Activated CD8-positive, alpha-beta T cell treated with anti-CD3 and anti-CD28 coated beads, Interleukin-2, amount 10 ng/mL, durations not matched to agents 7 days and 5 days (primary cell): ENCODE measurements at places on chromosomes 5 and 9. TPM values are rescaled to one million over a fixed set of nuclear protein-coding genes. Genes with fewer than 3 reads are reported as not detected.

GRCh38 chr5:128378196-128378595, 159.8 kb downstream of the FBN2 start:
- H3K36me3 ChIP-seq: no peaks in the 10 kb centered on the region
- H3K4me1 ChIP-seq: no peaks in the 10 kb centered on the region
- H3K27ac ChIP-seq: no peak overlapping the region

DNA sequence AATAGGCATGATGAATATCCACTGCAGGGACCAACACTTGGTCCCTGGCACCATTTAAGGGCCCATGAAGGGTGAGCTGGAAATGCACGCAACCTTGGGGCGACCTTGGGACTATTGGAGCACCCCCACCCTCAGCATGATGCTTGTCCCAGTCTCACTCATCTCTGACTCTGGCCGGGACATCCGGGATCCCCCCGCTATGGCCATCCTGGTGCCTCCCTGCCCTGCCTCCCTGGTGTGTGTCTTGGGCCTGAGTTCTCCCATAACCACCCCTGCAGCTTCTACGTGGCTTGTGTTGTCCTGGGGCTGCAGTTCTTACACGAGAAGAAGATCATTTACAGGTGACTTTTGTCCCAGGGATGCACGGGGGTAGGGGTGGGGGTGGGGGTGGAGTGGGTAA, 5.9 kb downstream of the ZDHHC12 start:
- H3K27ac ChIP-seq: no peak overlapping the region
- peaks cover 29% of the 10 kb centered on the region for H3K36me3 ChIP-seq
- no peaks in the 10 kb centered on the region for H3K27me3 ChIP-seq
- no peak overlapping the region for H3K4me3 ChIP-seq
- DNase-seq: no peak
- H3K4me1 ChIP-seq: peaks cover 15% of the 10 kb centered on the region

GRCh38 chr9:61671276-61671973, 481.6 kb downstream of the SPATA31A7 start:
- no peak overlapping the region for H3K27ac ChIP-seq
- no peaks in the 10 kb centered on the region for H3K4me1 ChIP-seq
- no peaks in the 10 kb centered on the region for H3K27me3 ChIP-seq
- DNase-seq: no peak
- peaks cover 4% of the 10 kb centered on the region for H3K36me3 ChIP-seq
- H3K4me3 ChIP-seq: no peak overlapping the region

GRCh38 chr9:23343226-23343625, 482.8 kb downstream of the ELAVL2 start:
- H3K36me3 ChIP-seq: no peaks in the 10 kb centered on the region
- DNase-seq: no peak
- no peak overlapping the region for H3K4me3 ChIP-seq

GRCh38 chr5:114702731-114703130, 340.9 kb downstream of the KCNN2 start:
- H3K4me3 ChIP-seq: no peak overlapping the region

- H3K4me3 ChIP-seq: peak overlapping the region; percentile 77
- no peak for DNase-seq
Observed at GRCh38 chr9:137278061-137278701, 655 bp downstream of the TOR4A start.

DNA sequence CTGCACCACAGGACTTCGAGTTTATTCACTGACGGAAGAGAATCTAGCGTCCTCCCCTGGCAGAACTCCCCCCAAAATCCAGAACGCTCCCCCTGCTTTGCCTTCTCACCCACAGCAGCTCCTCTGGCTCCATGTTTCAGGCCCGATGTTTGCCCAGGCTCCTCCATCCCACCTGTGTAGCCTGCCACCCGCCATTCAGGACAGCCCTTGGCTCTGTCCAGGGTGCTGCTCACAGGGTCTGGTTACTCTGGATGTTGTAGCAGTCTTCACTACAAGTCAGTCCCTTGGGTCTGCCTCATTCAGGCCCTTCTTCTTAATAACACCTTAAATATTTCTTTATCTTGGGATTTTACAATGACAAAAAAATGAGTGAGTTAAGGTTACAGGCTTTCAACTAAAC, 41.3 kb upstream of the SV2C start:
- H3K36me3 ChIP-seq: no peaks in the 10 kb centered on the region
- H3K4me1 ChIP-seq: peaks cover 8% of the 10 kb centered on the region
- H3K27me3 ChIP-seq: peaks cover 14% of the 10 kb centered on the region
- no peak overlapping the region for H3K27ac ChIP-seq

DNA sequence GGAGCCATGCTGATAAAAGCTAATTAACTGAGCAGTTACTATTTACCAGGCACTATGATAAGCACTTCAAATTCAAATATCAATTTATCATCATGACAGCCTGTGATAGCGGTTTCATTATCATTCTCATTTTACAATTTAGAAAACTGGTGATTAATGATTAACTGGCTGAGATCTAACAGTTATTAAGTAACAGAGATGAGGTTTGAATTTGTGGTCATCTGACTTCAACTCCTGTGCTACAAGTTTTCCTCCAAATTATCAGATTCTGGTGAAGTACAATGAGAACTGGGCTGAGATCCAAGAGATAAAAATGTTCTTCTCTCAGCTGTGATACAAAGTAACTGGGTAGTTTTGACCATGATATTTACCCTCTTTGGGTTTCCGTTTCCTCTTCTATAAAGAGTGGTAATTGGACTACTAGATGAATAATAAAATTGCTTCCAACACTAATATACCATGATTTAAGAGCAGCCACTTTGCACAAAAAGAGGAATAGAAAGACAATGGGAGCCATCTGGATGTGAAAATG, 74.5 kb upstream of the CCNG1 start:
- DNase-seq: no peak
- H3K4me3 ChIP-seq: no peak overlapping the region
- H3K4me1 ChIP-seq: no peaks in the 10 kb centered on the region
- H3K27me3 ChIP-seq: no peaks in the 10 kb centered on the region
- H3K27ac ChIP-seq: no peak overlapping the region

DNA sequence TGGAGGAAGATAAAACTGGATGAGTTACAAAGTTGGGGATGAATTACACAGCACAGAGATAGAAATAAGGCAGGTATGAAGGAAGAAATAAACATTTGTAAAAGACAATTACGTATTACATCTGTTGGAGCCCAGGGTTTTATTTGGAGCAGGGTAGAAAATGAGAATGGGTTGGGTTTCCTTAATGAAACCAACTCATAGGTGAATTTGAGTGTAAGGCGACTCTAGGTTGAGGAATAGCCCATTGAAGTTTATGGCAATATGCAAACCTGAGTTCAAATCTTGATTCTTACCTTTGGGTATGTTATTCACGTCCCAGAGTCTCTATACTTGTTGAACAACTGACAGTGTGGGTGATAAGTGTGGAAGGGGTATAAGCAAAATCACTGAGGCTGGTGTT, 422.3 kb upstream of the WWC1 start:
- H3K27ac ChIP-seq: no peak overlapping the region
- no peak overlapping the region for H3K4me3 ChIP-seq
- H3K27me3 ChIP-seq: no peaks in the 10 kb centered on the region
- DNase-seq: no peak
- H3K4me1 ChIP-seq: no peaks in the 10 kb centered on the region
- H3K36me3 ChIP-seq: no peaks in the 10 kb centered on the region

DNA sequence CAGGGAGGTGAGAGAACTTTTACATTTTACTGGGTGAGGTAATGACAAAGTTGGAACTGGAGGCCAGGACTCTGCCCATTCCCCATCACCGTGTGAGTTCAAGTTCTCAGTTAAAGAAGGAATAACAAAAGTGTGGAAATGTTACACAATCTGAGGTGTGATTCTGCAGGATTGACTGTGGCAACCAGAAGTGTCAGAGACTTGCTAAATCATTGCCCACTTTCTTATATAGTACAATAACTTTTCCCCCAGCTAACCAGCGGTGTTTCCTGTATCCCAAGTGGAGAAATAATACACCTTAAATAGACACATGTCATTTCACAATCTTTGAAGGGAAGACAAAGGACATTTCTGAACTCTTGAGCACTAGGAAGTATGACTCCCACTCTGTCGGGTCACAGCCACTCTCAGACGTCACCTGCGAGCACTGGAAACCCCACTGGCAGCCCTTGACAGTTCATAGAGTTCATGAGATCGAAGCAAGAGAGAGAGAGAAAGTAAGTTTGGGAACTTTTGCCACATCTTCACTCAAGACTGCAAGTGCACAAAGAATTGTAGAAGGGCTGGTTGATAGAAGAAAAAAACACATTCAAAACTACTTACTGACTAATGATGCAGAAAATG, 28.4 kb downstream of the PAX5 start:
- no peak for DNase-seq
- H3K27me3 ChIP-seq: peaks cover 64% of the 10 kb centered on the region
- no peak overlapping the region for H3K27ac ChIP-seq
- H3K4me3 ChIP-seq: no peak overlapping the region
- no peaks in the 10 kb centered on the region for H3K36me3 ChIP-seq

GRCh38 chr5:160174780-160175437, 54.4 kb upstream of the FABP6 start:
- H3K27ac ChIP-seq: no peak overlapping the region
- H3K27me3 ChIP-seq: no peaks in the 10 kb centered on the region
- DNase-seq: no peak
- no peaks in the 10 kb centered on the region for H3K4me1 ChIP-seq

DNA sequence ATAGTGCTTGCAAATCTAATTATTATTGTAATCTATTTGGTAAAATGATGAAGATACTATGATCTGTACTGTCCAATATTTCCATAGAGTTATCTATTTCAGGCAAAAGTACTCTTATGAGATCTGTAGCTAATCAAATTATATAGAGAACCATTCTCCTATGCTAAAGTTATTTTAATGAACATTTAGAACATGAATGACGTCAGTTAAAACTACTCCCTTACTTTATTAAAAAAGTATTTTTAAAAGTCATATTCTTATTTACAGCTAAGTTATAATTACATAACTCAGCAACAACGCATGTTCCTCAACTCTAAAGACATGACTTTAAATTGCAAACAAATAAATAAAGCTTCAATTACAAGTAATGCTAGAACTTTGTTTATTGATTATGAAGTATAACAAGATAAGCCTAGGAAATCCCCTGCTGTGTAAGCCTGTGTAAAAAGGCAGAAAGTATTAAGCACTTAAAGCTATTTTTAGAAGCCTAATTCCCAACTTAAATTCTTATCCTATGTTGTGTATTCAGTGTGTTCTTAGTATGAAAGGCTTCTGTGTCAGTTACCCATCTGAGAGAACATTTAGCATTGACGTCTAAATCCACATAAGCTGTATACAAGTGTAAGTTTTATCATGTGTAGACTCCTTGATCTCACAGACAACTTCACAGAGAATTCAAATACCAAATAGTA, 285.7 kb downstream of the HCN1 start:
- H3K27ac ChIP-seq: no peak overlapping the region
- H3K4me1 ChIP-seq: no peaks in the 10 kb centered on the region
- no peaks in the 10 kb centered on the region for H3K27me3 ChIP-seq

- no peak for DNase-seq
- no peak overlapping the region for H3K27ac ChIP-seq
- no peaks in the 10 kb centered on the region for H3K4me1 ChIP-seq
- H3K27me3 ChIP-seq: no peaks in the 10 kb centered on the region
- no peak overlapping the region for H3K4me3 ChIP-seq
Observed at GRCh38 chr9:108258640-108259039, 597.1 kb downstream of the ACTL7B start.

- peaks cover 7% of the 10 kb centered on the region for H3K4me1 ChIP-seq
- no peak overlapping the region for H3K27ac ChIP-seq
- H3K4me3 ChIP-seq: no peak overlapping the region
- DNase-seq: no peak
- H3K36me3 ChIP-seq: peaks cover 2% of the 10 kb centered on the region
- peaks cover 75% of the 10 kb centered on the region for H3K27me3 ChIP-seq
Observed at GRCh38 chr5:135487839-135488514, 35.8 kb upstream of the TIFAB start.

GRCh38 chr5:73902327-73903051, 276.5 kb downstream of the ARHGEF28 start:
- H3K4me3 ChIP-seq: no peak overlapping the region
- H3K4me1 ChIP-seq: no peaks in the 10 kb centered on the region
- H3K27me3 ChIP-seq: peaks cover 10% of the 10 kb centered on the region
- H3K27ac ChIP-seq: no peak overlapping the region
- H3K36me3 ChIP-seq: no peaks in the 10 kb centered on the region

- no peak for DNase-seq
- H3K4me1 ChIP-seq: no peaks in the 10 kb centered on the region
- no peak overlapping the region for H3K4me3 ChIP-seq
- no peaks in the 10 kb centered on the region for H3K27me3 ChIP-seq
- no peak overlapping the region for H3K27ac ChIP-seq
Observed at GRCh38 chr5:2921651-2922050, 170.2 kb upstream of the IRX2 start.

- no peak for DNase-seq
- no peak overlapping the region for H3K27ac ChIP-seq
- no peaks in the 10 kb centered on the region for H3K27me3 ChIP-seq
- H3K36me3 ChIP-seq: no peaks in the 10 kb centered on the region
- H3K4me3 ChIP-seq: no peak overlapping the region
Observed at GRCh38 chr9:10265153-10265631, 347.6 kb downstream of the PTPRD start.

DNA sequence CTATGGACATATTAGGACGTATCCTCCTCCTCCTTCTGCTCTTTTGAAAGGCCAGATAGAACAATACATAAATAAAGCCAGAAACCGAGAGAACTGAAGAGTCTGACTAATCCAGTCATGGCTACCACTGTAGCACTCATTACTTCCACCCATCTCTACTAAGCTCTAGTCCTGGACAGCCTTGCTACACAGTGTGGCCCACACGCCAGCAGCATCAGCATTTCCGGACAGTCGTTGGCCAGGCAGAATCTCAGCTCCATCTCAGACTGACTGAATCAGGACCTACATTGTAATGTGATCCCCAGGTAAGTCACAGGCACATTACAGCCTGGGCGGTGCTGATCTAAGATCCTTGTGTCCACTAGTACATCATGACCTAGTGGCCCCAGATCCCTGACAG, 182.9 kb downstream of the DRD1 start:
- no peak for DNase-seq
- no peaks in the 10 kb centered on the region for H3K36me3 ChIP-seq
- H3K4me1 ChIP-seq: peaks cover 4% of the 10 kb centered on the region
- H3K27me3 ChIP-seq: no peaks in the 10 kb centered on the region
- no peak overlapping the region for H3K4me3 ChIP-seq

Gene INSL4
- not detected for total RNA-seq

Gene FER
- total RNA-seq: 5.9 TPM

Gene MEIKIN
- not detected for total RNA-seq

Gene PPP2R2B
- total RNA-seq: 3.0 TPM
